HepG2 (cell line): ENCODE measurements at places on chromosomes 12 and 14. TPM values are rescaled to one million over a fixed set of nuclear protein-coding genes. Genes with fewer than 3 reads are reported as not detected.

DNA sequence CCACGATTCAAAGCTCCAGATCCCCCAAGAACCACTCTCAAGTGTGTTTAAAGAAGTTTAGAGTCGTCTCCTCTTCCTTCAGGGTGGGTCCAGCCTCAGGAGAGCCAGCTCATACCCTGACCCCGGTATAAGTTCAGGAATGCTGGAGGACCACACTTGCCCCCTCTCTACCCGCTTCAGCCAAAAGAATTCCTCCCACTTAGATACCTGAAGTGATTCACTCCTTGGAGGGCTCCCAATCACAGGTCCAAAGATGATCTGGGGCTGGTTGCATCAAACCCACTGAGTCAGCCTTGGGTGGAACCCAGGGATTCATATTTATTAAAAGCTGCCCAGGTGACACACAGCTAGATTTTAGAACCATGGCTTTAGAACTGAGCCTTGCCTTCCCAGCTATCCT, 133.5 kb upstream of the PARP11 start:
- H3K27ac ChIP-seq: no peak overlapping the region
- peaks cover 66% of the 10 kb centered on the region for H3K4me1 ChIP-seq
- H3K4me3 ChIP-seq: no peak overlapping the region
- no peaks in the 10 kb centered on the region for H3K36me3 ChIP-seq
- no peak for DNase-seq

DNA sequence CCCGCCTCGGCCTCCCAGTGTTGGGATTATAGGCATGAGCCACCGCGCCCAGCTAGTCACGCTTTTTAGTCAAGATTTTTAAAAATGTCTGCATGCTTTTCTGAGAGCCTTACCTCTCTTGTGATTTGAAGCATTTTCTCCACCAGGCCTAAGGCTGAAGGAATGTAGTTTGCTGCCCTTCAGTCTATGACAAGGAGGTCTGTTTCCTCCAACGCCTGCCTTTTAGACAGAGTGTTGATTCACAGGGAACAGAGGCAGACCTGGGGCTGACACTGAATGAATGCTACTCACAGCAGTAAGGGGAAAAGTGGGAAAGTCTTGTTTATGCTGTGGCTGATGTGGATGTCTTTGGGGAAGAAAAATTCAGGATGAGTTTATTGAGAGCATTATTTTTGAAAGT, 27.2 kb upstream of the MDM2 start:
- H3K4me3 ChIP-seq: no peak overlapping the region
- H3K4me1 ChIP-seq: peaks cover 40% of the 10 kb centered on the region
- DNase-seq: no peak
- H3K27ac ChIP-seq: no peak overlapping the region
- H3K27me3 ChIP-seq: no peaks in the 10 kb centered on the region
- H3K36me3 ChIP-seq: no peaks in the 10 kb centered on the region; the same call in 2 of the 3 replicates

GRCh38 chr12:107480836-107481608, 204.6 kb upstream of the PWP1 start:
- no peak overlapping the region for H3K4me3 ChIP-seq
- no peaks in the 10 kb centered on the region for H3K27me3 ChIP-seq
- H3K36me3 ChIP-seq: no peaks in the 10 kb centered on the region
- H3K27ac ChIP-seq: no peak overlapping the region

GRCh38 chr12:65232476-65233077, 45.9 kb upstream of the MSRB3 start:
- H3K4me3 ChIP-seq: no peak overlapping the region
- no peaks in the 10 kb centered on the region for H3K27me3 ChIP-seq
- H3K36me3 ChIP-seq: no peaks in the 10 kb centered on the region; the same call in none of the 2 replicates
- DNase-seq: no peak
- no peaks in the 10 kb centered on the region for H3K4me1 ChIP-seq
- H3K27ac ChIP-seq: no peak overlapping the region

DNA sequence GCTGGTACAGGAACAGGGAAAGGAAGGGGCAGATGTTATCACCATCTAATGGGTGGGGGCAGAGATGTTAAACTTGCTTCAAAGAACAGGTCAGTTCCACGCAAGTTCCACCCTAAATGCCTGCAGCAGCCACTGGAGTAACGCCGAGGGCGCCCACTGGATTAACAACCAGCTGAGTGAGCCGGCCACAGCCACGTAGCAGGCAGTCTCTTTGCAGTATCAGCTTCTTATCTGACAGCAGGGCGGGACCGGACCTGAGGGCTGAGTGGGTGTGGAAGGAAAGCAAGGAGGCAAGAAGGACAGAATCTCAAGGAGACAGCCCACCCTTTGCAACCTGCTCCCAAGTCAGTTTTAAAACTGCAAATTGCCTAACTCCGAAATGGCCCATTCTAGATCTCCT, 38.4 kb upstream of the FOXN3 start:
- H3K27me3 ChIP-seq: no peaks in the 10 kb centered on the region
- H3K27ac ChIP-seq: no peak overlapping the region
- H3K4me3 ChIP-seq: no peak overlapping the region
- peaks cover 40% of the 10 kb centered on the region for H3K4me1 ChIP-seq
- DNase-seq: no peak

GRCh38 chr12:124700810-124701592, 133.6 kb upstream of the NCOR2 start:
- no peak overlapping the region for H3K4me3 ChIP-seq
- H3K27me3 ChIP-seq: peaks cover 10% of the 10 kb centered on the region
- DNase-seq: no peak
- H3K4me1 ChIP-seq: peaks cover 24% of the 10 kb centered on the region

- H3K4me1 ChIP-seq: peaks cover 16% of the 10 kb centered on the region
- H3K36me3 ChIP-seq: no peaks in the 10 kb centered on the region
- H3K27me3 ChIP-seq: no peaks in the 10 kb centered on the region
- no peak overlapping the region for H3K27ac ChIP-seq
- H3K4me3 ChIP-seq: no peak overlapping the region
These were observed 34.6 kb downstream of the PACS2 start for GRCh38 chr14:105348945-105349699.

DNA sequence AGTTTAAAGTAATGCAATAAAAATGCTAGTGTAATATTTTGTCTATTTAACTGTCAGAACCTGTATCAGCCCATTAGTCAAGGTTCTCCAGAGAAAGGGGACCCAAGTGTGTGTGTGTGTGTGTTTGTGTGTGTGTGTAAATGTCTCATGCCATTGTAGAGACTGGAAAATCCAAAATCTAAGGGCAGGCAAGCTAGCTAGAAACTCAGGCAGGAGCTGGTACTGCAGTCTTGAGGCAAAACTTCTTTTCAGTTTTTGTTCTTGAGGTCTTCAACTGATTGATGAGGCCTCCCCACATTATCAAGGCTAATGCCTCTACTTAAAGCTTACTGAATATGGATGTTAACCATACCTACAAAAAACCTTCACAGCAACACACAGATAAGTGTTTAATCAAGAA, 126.7 kb downstream of the PRKD1 start:
- H3K36me3 ChIP-seq: no peaks in the 10 kb centered on the region
- no peaks in the 10 kb centered on the region for H3K4me1 ChIP-seq
- H3K4me3 ChIP-seq: no peak overlapping the region
- H3K27ac ChIP-seq: no peak overlapping the region
- no peaks in the 10 kb centered on the region for H3K27me3 ChIP-seq

- H3K4me1 ChIP-seq: peaks cover 13% of the 10 kb centered on the region
- no peak overlapping the region for H3K4me3 ChIP-seq
- no peak for DNase-seq
- H3K36me3 ChIP-seq: peaks cover 11% of the 10 kb centered on the region; the same call in 2 of the 3 replicates
These were observed 20.8 kb upstream of the AMN start for GRCh38 chr14:102901633-102902032.

DNA sequence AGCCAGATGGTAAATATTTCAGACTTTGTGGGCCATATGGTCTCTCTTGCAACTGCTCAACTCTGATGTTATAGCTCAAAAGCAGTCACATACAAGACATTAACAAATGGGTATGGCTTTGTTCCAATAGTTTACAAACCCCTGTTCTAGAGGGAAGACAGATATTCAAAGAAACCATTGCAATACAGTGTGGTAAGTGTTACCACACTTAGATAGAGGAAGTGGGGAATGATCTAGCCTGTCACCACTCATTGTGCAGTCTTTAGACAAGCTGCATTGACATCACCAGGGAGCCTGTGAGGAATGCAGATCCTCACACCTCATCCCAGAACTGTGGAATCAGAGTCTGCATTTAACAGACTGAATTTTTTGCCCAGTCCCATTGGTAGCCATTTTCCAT, 80.0 kb upstream of the RGS6 start:
- H3K36me3 ChIP-seq: no peaks in the 10 kb centered on the region
- no peak overlapping the region for H3K27ac ChIP-seq
- no peaks in the 10 kb centered on the region for H3K27me3 ChIP-seq
- no peaks in the 10 kb centered on the region for H3K4me1 ChIP-seq

DNA sequence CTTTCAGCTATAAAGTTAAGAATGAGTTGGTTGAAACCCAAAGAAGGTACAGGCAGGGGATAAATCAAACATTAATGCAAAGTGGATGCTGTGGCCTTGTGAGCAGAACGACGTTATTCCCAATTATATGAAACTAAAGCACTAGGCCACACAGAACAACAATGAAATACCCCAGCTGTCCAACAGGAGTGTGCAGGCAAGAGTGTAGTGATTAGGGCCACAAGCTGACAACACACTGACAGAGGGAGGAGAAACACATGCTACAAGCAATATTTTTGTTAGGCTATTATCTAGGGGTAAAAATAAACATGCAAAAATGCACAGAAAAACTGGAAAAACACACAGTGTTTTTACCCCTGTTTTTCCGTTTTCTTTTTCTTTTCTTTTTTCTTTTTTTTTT, 15.0 kb downstream of the MAP3K9 start:
- peaks cover 30% of the 10 kb centered on the region; the same call in 2 of the 3 replicates for H3K36me3 ChIP-seq

DNA sequence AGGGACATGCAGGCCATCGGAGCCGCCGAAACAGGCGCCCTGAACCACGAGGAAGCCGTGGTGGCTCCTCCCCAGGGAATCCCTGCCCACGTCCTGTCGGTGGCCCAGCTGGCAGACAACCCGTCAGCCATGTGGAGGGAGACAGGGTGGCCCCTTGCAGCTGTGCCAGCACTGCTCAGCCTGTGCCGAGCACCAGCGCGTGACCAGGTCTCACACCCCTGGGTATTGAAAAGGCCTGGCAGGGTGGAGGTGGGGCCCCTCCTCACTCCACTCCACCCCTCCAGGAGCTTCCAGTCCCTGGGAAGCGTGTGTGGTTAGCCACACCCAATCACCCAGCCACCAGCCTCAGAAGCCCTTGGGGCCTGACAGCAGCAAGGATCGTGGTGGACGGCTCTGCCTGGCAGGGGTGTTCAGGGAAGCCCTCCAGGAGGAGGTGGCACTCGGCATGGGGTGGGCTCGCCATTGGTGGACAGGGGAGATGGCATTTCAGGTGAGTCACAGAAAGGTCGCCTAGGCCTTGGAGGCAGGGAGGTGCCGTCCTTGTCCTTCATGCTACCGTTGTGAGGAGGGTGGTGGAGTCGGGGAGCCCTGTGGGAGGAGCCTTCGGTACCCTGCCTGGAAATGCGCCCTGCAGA, 12.3 kb upstream of the DLK1 start:
- H3K4me3 ChIP-seq: no peak overlapping the region
- H3K4me1 ChIP-seq: peaks cover 72% of the 10 kb centered on the region
- H3K27me3 ChIP-seq: peaks cover 12% of the 10 kb centered on the region; the same call in 1 of the 3 replicates

DNA sequence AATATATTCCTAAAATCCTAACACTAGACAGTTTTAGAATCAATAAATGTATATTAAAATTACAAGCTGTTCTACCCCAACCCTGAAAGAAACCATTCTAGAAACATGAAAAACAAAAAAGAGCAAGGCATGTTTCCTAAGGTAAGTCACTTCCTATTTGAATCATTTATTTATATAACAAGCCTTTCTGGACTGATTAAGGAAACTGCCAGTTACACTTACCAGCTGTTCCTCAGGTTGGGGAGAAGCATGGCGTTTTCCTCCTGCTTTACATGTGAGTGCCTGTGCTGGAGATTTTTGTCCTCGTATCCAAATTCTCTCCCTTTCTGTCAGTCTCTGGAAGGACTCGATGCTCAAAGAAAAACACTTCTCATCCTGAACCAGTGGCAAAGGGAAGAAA, 183.3 kb downstream of the EFCAB11 start:
- H3K4me1 ChIP-seq: peaks cover 48% of the 10 kb centered on the region
- H3K4me3 ChIP-seq: no peak overlapping the region
- H3K36me3 ChIP-seq: no peaks in the 10 kb centered on the region
- DNase-seq: no peak
- no peak overlapping the region for H3K27ac ChIP-seq

Gene GPR84
- not detected in 2 replicates for polyA plus RNA-seq

Gene LALBA
- not detected in 2 replicates for polyA plus RNA-seq

Gene TRIM9
- 0.07 and 0.34 TPM in 2 replicates for polyA plus RNA-seq

Gene AQP6
- 0.32 and 0.38 TPM in 2 replicates for polyA plus RNA-seq

Gene C12orf54
- polyA plus RNA-seq: not detected in 2 replicates

Gene CELA1
- not detected in 2 replicates for polyA plus RNA-seq

Gene TNFAIP2
- 0.91 and 1.5 TPM in 2 replicates for polyA plus RNA-seq

Gene CRIP1
- polyA plus RNA-seq: 59.5 and 62.2 TPM in 2 replicates
